ENCODE measurements at places on chromosomes 2 and 18. TPM values are rescaled to one million over a fixed set of nuclear protein-coding genes. Genes with fewer than 3 reads are reported as not detected.

Gene KIAA2012
- under 0.01 TPM for total RNA-seq

Gene TFCP2L1
- total RNA-seq = under 0.01 TPM

Gene TRABD2A
- total RNA-seq = 1.0 TPM

Gene G6PC2
- total RNA-seq = 1.0 TPM

Gene HADHB
- 118 TPM for total RNA-seq

Gene ANKMY1
- total RNA-seq = 5.2 TPM

Gene SERPINB5
- not detected for total RNA-seq

Gene LRATD1
- 5.2 TPM for total RNA-seq

Gene UGT1A3
- not detected for total RNA-seq

Gene SERPINB13
- total RNA-seq = not detected

Gene TMEM131
- 32.9 TPM for total RNA-seq

Gene TFPI
- total RNA-seq = 47.0 TPM

Gene KCNIP3
- total RNA-seq = 2.1 TPM

Gene ARHGEF33
- under 0.01 TPM for total RNA-seq

Gene TMEM178A
- total RNA-seq = 4.7 TPM

Gene REG1B
- total RNA-seq = not detected

Gene TANK
- total RNA-seq = 41.8 TPM

Gene DOK1
- 12.0 TPM for total RNA-seq

Gene MC2R
- not detected for total RNA-seq

Gene ORC2
- total RNA-seq = 17.2 TPM

Gene FASTKD1
- 40.7 TPM for total RNA-seq

Gene PJVK
- total RNA-seq = 1.6 TPM

Gene RNF125
- 9.4 TPM for total RNA-seq

Gene ABCG5
- not detected for total RNA-seq

Gene UGT1A7
- not detected for total RNA-seq

Gene LYPD6B
- total RNA-seq = 0.52 TPM

Gene RIT2
- not detected for total RNA-seq

Gene ONECUT2
- total RNA-seq = not detected

Gene GPAT2
- total RNA-seq = 7.8 TPM
